GM23338 (cell line): ENCODE measurements at places on chromosomes 5 and 9. TPM values are rescaled to one million over a fixed set of nuclear protein-coding genes. Genes with fewer than 3 reads are reported as not detected.

FST gene
- 7.6 and 8.0 TPM in 2 replicates for total RNA-seq

AGXT2 gene
- not detected in 2 replicates for total RNA-seq

MARCOL gene
- total RNA-seq: not detected in 2 replicates

RNF183 gene
- total RNA-seq: not detected in 2 replicates

SPATA6L gene
- 0.39 and 1.7 TPM in 2 replicates for total RNA-seq

ADAMTS2 gene
- 6.4 and 8.1 TPM in 2 replicates for total RNA-seq

SYK gene
- 5.4 and 5.8 TPM in 2 replicates for total RNA-seq

OLFML2A gene
- total RNA-seq: 6.4 and 6.7 TPM in 2 replicates

GABRA6 gene
- not detected in 2 replicates for total RNA-seq

PCDHA1 gene
- 1.6 and 3.2 TPM in 2 replicates for total RNA-seq

NEUROG1 gene
- total RNA-seq: not detected in 2 replicates

DNA sequence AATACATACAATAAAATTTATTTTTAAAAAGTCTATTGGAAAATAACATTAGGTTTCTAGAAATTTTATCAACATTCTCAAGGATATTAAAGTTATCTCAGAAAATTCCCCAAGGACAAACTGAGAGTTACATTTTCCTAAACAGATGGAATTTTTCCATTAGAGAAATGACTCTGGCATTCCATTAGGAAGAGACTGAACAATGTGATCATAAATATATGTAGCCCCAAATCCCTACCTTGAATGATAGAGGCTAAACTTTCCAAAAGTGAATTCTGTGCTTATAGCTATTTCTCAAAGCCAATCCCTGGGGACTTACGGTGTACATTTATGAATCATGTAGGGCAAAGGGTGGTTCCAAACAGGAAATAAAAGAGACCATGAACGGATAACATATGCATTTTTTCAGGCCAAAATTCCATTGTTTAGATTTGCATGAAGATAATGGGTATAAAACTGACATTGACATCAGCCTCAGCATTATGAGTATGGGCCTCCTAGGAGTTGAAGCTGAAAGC, 1181.0 kb upstream of the DMAC1 start:
- no peak for DNase-seq

DNA sequence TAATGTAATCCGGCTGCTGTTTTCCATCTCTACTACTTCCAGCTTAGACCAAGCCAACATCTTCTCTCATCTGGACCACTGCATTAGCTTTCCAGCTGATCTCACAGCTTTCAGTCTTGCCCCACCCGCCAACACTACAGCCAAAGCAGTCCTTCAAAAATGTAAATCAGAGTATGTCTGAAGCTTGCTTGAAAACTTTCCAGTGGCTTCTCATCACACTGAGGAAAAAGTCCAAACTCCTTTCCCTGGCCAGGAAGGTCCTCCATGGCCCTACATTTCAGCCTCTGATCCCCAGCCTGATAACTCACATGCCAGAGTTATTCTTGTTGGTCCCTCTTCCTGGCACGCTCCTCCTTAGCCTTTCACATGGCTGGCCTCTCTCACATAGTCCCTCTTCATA, 38.5 kb downstream of the TTC1 start:
- no peak for DNase-seq

DNA sequence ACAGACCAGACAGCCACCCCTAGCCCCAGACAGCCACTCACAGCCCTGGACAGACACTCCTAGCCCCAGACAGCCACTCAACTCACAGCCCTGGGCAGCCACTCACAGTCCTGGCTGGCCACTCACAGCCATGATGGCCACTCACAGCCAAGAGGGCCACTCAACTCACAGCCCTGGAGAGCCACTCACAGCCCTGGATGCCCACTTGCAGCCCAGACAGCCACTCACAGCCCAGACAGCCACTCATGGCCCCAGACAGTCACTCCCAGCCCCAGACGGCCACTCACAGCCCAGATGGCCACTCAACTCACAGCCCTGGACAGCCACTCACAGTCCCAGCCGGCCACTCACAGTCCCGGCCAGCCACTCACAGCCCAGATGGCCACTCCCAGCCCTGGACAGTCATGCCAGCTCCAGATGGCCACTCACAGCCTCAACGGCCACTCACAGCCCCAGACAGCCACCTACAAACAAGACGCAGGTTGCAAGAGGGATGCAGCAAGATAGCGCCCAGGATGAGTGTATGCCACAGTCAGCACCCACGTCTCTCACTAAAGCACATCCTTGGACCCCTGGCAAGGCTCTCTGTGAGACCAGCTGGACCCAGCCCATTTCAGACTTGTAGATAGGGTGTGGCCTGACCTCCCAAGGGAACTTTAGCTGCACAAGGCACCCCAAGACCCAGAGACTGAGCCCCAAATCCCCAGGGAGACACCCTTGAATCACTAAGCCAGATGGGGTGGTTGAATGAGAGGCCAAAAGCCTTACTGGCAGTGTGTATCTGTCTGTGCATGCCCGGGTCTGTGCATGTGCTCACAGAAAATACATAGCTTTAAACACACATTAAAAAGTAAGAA, 22.4 kb downstream of the ZDHHC11B start:
- no peak for DNase-seq

DNA sequence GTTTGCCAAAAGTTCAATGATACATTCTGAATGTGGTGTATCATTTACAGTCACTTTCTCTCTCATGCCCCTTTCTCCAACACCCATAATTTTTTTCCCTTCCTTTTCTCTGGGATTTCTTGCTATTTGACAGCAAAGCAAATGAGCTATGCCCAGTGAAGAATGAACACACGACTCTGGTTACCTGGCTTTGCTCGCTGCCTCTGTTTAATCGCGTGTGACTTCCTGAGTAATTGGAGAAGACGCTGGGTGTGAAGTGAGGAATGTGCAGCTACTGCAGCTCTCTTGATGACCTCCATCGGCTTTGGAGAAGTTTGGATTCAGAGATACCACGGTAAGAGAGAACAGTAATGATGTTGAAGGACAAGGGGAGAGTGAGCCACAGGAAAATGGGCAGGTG, 651.8 kb downstream of the KIF4B start:
- no peak for DNase-seq

- DNase-seq: peak; percentile 58
Observed at GRCh38 chr9:34334337-34334824, 5.0 kb downstream of the NUDT2 start.

GRCh38 chr9:83472221-83472665, 66.0 kb downstream of the FRMD3 start:
- no peak for DNase-seq

DNA sequence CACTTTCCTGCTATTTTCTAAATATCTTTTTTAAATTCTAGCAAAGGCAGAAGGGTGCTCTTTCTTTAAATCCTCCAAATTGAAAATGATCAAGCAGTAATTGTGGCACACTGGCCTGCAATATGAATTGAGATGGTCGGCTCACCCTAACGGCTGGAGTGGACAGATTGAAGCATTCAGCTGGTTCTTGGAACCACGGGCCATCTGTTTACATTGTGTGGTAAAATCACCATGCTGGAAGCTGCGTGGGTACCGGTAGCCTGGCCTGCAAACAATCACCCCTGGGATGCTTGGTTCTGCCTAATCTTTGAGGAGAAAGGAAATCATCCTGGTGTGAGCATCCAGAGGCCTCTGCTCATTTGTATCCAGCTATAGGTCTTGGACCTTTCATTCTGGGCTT, 289.3 kb downstream of the ZNF608 start:
- no peak for DNase-seq

- DNase-seq: no peak
Observed at GRCh38 chr5:128538000-128538249, at the start of gene FBN2. TSS of gene FBN2 (minus strand) at chr5:128538245. CDS start at chr5:128537603, 642 bp downstream.

- no peak for DNase-seq
Observed at GRCh38 chr5:135700731-135701130, 121.9 kb upstream of the CXCL14 start.

- no peak for DNase-seq
Observed at GRCh38 chr5:157457391-157457790, 2.6 kb upstream of the NIPAL4 start.

GRCh38 chr9:686321-686813, 155.1 kb upstream of the DMRT1 start:
- no peak for DNase-seq

- DNase-seq: peak; percentile 93
Observed at GRCh38 chr9:33623658-33624586, 99.9 kb downstream of the ANKRD18B start.

GRCh38 chr9:111920531-111920930, 23.9 kb downstream of the UGCG start:
- DNase-seq: no peak

- DNase-seq: no peak
Observed at GRCh38 chr5:74638544-74638969, 2.0 kb downstream of the ENC1 start.

DNA sequence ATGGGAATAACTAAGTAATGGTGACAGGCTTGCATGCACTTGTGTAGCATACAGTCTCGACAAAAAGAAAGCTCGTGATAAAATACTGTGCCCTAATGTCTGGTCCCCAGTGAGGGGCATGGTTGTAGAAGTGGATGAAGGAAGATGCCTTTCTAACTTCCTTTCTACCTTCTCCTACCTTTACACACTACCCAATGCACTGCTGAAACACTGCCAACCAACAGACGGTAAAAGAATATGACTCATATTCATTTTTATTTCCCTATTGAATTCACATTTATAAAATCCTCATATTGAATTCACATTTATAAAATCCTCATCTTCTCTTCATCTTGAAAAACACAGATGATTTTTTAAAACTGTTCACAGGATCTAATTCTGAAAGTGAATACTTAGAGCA, 223.0 kb downstream of the PJA2 start:
- DNase-seq: no peak

- peak; percentile 77 for DNase-seq
Observed at GRCh38 chr9:124894741-124895170, 32.8 kb downstream of the ARPC5L start.

GRCh38 chr9:93243112-93243511, 59.2 kb downstream of the WNK2 start:
- no peak for DNase-seq

DNA sequence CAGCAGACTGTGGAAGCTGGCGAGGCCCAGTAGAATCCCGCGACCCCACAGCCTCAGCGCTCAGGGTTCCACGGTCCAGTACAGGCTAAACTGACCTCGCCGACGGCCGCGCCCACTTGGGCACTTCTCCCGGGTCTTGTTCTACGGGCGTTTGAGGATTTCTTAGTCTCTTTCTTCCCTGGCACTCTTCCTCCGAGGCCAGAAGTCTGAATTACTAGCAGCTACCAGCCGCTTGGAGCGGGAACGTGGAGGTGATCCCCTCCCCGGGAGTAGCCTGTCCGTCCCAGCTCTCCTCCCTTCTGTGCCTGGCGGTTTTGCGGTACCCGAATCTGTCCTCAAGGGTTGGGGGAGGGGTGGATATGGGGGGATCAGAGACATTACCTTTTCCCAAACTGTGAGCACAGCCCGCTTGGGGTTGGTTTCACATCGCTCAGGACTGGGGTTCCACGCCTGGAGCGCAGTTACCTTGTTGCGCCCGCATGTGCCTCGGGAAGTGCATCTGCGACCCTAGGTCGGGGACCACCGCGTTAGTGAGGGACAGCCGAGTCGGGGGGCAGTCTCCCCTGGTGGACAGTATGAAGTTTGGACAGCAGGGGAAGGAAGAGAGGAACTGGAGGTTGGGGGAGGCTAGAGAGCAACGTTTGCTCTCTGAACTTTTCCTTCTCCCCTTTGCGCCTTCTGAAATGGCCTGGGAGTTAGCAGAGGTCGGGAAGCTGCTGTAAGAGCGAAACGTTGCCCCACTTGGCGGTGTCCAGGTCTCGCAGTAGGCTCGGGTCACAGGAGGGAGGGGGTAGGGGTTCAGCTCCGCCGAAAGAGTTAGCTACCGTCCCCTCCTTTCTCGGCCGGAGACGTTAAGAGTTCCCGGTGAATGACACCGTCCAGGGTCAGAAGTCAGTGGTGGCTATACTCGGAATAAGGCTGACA, 190.8 kb downstream of the MEF2C start:
- DNase-seq: no peak

DNA sequence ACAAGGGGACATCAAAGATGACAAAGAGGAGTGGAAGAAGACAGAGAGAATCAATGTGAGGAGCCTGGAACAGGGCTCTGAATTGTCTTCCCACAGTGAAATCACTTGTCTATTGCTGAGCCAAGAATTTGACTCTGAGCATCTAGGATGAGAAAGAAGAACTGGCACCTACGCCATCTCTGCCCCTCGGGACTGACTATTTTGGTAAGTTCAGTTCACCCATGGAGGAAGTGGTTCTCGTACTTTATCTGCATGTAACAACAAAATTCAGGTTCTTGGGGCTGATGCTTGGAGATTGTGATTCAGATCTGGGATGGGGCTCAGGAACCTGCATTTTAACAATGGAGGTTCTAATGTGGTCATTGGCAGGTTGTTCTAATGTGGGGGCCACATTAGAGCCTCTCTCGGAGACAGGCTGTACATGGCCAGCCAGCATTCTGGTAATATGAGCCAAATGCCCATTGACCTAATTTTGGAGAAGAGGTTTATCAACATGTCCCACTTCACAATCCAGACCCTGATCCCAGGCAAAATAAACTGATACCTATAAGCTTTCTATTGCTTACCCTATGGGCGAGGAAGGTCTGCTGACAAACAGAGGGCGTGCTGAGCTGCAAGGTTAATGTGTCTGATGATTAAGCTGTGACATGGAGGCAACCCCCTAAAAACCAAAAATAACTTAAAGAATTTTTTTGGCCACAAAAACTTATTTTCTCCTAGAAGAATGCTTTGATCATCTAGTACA, 2.7 kb upstream of the IL12B start:
- no peak for DNase-seq

DNA sequence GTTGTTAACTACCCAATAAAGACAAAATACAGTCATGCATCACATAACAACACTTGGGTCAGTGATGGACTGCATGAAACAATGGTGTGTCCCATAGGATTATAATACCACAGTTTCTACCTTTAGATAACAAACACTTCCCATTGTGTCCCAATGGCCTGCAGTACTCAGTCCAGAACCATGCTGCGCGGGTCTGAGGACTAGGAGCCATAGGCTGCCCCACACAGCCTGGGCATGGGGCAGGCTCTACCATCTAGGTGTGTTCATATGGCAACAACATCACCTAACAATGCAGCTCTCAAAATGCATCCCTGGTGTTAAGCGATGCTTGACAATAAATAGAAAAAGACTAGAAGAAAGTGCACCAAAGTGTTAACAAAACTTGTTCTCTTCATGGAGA, 6.8 kb downstream of the IPPK start:
- no peak for DNase-seq

GRCh38 chr5:10214041-10214440, 35.6 kb downstream of the ATPSCKMT start:
- no peak for DNase-seq

DNA sequence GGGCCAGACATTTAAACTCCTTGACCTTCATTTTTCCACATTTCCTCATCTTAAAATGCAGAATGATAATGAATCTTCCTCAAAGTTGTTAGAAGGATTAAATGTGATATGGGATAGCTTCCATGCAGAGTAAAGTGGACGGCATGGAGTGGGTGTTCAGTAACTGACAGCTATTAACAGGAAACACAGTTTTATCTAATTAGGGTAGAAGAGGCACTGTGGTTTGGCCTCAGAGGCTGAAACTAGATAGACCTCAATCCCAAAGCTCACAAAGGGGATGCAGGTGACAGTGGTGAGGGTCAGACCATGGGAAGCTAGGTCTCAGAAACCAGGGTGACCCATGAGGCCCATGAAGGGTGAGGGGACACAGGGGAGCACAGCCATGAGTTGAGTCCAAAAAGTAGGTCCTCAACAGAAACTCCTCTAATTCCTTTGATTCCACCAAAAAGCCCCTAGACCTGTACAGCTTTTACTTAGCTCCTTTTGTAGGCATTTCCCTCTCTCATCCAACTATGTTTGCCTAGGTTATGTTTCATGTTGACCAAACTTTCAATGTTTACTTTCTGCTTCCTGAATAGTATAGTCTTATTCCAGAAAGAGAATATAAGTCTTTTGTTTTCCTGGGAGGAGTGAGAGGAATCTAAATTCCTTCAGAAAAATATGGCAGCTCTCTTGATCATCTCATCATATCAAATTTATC, 27.9 kb upstream of the GLDC start:
- no peak for DNase-seq
